CD4-positive, alpha-beta T cell (primary cell): ENCODE measurements at places on chromosomes 13 and 19. TPM values are rescaled to one million over a fixed set of nuclear protein-coding genes. Genes with fewer than 3 reads are reported as not detected.

Gene SHISA2
- 0.52 TPM for total RNA-seq

Gene IL11
- 0.92 TPM for total RNA-seq

Gene NALCN
- total RNA-seq = not detected

Gene LACC1
- total RNA-seq = 0.93 TPM

Gene C1QTNF9
- not detected for total RNA-seq

Gene MAN2B1
- 109 TPM for total RNA-seq

Gene ZNF30
- total RNA-seq = 1.1 TPM

Gene BRME1
- total RNA-seq = 1.1 TPM

Gene CLEC17A
- not detected for total RNA-seq

Gene SNAPC2
- 9.9 TPM for total RNA-seq

Gene MYO1F
- total RNA-seq = 66.7 TPM

Gene SYT3
- total RNA-seq = not detected

Gene OLFM4
- not detected for total RNA-seq

Gene PLIN4
- total RNA-seq = not detected

Gene SMIM44
- not detected for total RNA-seq

Gene MKNK2
- total RNA-seq = 325 TPM

Gene DLEU7
- total RNA-seq = not detected

Gene CEACAM3
- total RNA-seq = not detected

Gene CRX
- not detected for total RNA-seq

Gene FRY
- 18.4 TPM for total RNA-seq

Gene NLRP5
- not detected for total RNA-seq

Gene ZNF560
- total RNA-seq = not detected

Gene BCL3
- 90.9 TPM for total RNA-seq
